ENCODE measurements at places on chromosomes 2 and 18. TPM values are rescaled to one million over a fixed set of nuclear protein-coding genes. Genes with fewer than 3 reads are reported as not detected.

DNA sequence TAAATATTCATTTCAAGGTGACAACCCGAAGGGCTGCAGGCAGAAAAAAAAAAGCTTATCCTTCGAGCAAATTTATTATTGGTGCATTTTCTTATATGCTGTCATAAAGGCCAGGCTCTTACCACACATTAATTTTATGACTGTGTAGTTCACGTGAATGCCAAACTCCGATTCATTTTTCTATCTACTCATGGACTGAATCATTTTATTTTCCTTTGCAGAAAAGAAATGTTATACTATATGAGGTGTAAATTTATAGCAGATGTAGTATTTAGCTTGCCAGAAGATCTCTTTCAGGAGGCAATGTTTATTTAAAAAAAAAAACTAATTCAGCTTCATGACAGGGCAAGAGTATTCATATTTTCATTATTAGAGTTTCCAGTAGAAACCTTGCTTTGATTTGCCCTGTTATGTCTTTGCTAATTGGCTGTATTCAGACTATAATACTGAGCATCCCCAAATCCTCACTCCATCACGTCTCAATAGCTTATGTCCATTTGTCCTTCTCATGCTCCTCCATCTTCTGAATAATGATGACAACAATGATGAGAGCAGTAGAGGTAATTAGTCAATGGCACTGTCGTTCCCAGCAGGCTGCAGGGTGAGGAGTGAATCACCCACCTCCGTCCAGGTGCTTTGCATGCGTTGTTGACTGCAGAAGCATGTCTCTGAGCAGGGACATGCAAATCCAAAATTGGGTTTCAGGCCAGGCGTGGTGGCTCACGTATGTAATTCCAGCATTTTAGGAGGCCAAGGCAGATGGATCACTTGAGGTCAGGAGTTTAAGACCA lies 101.1 kb upstream of the RAB12 start:
- no peak for DNase-seq

GRCh38 chr2:240186191-240186725 lies 45.8 kb upstream of the OTOS start:
- no peak for DNase-seq

Gene GATA6
- 4.3 TPM for total RNA-seq

DNA sequence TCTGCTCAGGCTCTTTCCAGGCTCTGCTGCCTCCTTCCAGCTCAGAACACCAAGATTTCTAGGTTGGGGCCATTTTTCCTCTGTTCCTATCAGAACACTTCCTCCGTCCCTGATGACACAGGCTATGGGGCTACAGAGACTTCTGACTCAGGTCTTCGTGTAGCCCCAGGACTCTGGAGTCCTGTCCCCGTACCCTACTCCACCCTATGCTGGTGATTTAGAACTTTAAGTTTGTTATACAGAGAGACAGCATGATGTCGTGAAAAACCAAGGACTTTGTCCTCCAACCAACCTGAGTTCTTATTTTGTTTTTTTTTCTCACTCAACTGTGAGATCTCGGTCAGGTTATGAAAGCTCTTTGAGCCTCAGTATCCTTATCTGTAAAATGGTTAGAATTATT lies 78.7 kb downstream of the HS1BP3 start:
- no peak for DNase-seq

Gene EIF2AK2
- total RNA-seq = 43.1 TPM

- DNase-seq = no peak
Measured at GRCh38 chr2:49021271-49021670, 133.0 kb downstream of the FSHR start.

DNA sequence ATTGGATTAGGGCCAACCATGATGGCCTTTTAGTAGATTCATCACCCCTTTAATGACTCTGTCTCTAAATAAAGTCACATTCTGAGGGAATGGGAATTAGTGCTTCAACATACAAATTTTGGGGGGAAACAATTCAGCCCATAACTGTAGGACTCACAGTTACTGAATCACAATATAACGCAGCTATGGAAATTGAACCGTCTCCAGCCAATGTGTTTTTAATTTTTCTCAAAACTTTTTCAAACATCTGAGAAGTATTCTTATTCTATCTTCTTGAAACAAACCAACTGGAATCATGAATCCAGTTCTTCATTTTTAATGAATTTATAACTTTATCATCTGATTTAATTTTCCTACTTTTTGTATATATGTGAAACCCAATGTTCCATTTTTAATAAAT lies 373.1 kb upstream of the SYT4 start:
- DNase-seq = no peak

Gene SERPINB13
- total RNA-seq = not detected

Gene SLC5A7
- not detected for total RNA-seq

GRCh38 chr2:10359246-10359645 lies 56.5 kb downstream of the HPCAL1 start:
- no peak for DNase-seq

- peak; percentile 68 for DNase-seq
Measured at GRCh38 chr2:47078541-47079482, 76.3 kb downstream of the STPG4 start.

DNA sequence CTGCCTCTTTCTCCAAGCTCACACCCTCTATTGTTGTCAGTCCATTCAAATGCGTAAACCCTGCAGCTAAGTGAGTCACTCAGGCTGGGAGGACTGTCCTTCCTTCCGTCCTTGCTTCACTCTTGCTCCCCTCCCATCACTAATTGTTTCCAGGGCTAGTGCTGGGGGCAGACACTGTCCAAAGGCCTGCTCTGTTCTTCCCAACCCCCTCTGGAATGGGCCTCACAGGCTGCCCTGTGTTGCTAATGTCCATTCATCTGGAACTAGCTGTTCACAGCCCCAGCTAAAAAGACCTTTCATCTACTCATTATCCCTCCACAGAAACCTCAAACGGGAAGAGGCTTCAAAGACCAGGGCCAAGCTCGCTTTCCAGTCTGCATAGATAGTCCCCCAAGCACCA lies 31.9 kb upstream of the NRP2 start:
- DNase-seq = no peak

DNA sequence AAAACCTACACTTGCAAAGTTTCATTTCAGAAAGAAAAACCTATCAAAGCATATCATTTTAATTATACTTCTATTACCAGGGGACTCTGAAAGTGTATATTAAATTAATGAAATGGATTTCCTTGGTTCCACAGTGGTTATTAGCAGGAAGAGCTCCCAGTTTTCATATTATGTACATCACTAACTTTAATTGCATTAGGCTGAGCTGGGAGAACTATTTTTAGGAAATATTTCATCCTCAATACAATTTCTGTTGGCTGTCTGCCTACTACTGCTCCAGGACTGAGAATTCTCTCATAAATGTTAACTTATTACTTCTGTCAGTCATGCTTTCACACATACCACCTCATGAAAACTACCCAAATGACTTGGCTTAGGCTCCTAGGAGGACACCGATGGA lies 301.4 kb downstream of the CMPK2 start:
- no peak for DNase-seq

GRCh38 chr2:226445216-226445861 lies 354.3 kb downstream of the IRS1 start:
- no peak for DNase-seq

DNA sequence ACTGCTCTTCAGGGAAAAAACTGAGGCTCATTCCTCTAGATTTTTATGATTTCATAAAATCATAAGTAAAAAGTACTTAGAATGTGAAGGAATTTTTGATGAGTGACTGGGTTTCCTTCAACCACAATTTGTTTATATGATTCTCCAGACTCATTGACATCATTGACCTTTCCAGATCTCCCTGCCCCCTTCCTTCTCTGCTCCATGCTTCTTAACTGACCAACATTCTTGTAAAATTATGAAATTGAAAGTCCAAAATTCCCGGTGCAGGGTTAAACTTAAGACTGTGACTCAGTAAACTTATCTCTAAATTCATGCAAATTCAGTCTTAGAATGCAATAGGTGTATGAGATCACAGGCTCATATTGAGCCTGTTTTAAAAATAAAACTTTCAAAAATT lies 648.9 kb downstream of the TDRD15 start:
- DNase-seq = no peak

GRCh38 chr2:171174075-171174474 lies 13.4 kb upstream of the TLK1 start:
- no peak for DNase-seq

GRCh38 chr2:229852565-229852964 lies 69.2 kb downstream of the TRIP12 start:
- no peak for DNase-seq

- no peak for DNase-seq
Measured at GRCh38 chr2:3661149-3661660, 3.2 kb downstream of the ALLC start.

Gene CNDP1
- total RNA-seq = not detected

DNA sequence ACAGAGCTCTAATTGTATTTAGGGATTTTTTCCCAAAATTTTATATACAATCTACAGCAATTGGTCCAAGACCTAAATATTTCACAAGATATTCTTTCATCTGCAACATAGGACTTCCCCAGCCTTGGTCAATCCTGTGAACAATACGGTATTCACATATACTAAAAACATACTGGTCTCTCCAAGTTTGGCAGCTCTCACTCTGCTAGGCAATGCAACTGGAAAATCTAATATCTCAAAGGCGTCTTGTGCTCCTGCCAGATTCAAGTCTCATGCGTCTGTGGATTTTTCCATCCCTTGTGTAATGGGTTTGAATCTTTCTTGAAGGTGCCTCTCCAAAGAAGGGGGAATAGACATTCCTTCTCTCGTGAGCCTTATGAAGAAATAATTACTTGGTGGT lies 27.4 kb upstream of the MBOAT2 start:
- DNase-seq = no peak

GRCh38 chr2:60560734-60561644 lies 7.5 kb upstream of the BCL11A start:
- peak; percentile 31 for DNase-seq

DNA sequence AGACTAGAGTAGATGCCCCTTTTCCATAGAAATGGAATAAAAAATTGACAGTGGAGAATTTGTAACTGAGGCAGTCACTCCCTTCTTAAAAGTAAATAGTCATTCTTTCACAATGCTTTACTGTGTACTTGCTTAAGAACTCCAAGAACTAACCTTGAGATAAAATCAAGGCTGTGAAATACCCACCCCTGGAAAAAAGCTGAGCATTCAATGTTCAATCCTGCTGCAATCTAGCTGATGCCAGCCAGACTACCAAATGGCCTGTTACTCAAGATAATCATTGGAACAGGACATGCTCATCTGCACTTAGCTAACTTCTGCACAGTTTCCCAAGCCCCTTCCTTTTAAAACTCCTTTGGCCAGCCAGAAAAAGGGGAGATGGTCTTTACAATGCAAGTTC lies 367.4 kb upstream of the GULP1 start:
- DNase-seq = no peak

- DNase-seq = peak; percentile 31
Measured at GRCh38 chr2:221571551-221572218, 419 bp downstream of the EPHA4 start.

DNA sequence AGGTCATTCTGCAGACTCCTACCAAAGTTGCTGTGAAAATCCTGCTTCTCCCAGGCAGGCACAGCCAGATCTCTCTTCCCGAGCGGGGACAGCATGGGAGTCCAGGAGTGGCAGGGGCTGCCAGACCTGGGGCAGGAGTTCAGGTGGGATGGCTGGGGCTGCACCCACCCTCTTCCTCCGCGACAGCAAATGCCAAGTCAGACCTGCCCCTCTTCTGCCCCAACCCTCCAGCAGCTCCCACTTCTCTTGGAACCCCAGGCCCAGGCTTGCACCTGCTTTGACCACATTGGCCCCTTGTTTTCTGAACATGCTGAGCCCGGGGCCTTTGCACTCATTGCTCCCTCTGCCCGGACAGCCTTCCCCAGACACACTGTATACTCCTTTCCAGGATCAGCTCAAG lies 288.2 kb upstream of the HS6ST1 start:
- DNase-seq = no peak

- DNase-seq = peak; percentile 66
Measured at GRCh38 chr2:160227293-160227915, 27.3 kb upstream of the ITGB6 start.

GRCh38 chr2:44934038-44934982 lies 7.2 kb upstream of the SIX3 start:
- DNase-seq = no peak

DNA sequence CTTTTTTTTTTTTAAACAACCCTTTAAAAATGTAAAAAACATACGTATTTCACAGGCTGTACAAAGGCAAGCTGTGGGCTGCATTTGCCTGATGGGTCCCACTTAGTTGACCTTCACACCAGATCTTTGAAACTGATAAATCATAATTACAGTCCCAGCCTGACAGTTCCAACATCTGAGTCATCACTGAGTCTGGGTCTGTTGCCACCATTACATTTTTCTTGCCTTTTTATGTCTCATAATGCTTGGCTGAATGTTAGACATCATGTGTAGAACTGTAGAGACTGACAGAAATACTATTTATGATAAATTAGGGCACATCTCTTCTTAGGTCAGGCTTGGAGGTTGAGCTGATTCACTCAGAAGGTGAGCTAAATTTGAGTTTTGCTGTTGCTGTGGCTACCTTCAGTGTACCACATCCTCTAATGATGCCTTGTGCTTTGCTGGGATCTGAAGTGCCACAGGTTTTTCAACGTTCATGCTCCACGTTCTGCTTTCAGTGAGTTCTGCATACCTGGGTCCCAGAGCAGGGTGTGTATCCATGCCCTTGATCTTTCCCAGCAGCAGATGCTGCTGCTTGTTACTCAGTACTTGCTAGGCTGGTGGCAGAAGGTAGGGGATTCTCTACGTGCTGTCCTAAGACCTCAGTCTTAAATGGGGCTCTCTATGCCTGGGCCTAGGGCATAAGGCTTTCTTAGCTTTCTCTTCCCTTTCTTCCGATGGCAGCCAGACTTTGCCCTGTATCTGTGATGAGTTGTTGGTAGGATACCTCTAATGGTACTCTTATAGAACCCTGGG lies 160.6 kb upstream of the SMAD7 start:
- DNase-seq = no peak

Gene ERBB4
- total RNA-seq = 0.79 TPM

DNA sequence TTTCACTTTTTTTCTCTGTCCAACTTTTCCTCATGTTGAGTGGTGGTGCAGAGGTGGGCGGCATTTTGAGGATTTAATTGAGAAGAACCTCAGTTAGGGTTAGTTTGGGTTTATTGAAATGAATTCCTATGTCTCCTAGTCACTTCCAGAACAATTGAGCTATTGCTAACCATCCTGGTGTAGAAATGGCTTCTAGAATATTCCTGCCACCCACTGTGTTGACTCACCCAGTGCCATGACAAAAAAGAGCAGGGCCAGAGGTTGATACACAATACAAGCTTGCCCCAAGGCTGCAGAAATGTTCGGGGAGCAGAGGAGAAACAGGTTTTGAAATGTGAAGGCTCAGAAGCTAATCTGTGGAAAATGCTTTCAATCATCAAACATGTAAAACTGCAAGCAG lies 167.1 kb upstream of the TRIB2 start:
- no peak for DNase-seq

Data from A172 (cell line).